LHCN-M2 (cell line): ENCODE measurements at places on chromosomes 5 and 9. TPM values are rescaled to one million over a fixed set of nuclear protein-coding genes. Genes with fewer than 3 reads are reported as not detected.

DNA sequence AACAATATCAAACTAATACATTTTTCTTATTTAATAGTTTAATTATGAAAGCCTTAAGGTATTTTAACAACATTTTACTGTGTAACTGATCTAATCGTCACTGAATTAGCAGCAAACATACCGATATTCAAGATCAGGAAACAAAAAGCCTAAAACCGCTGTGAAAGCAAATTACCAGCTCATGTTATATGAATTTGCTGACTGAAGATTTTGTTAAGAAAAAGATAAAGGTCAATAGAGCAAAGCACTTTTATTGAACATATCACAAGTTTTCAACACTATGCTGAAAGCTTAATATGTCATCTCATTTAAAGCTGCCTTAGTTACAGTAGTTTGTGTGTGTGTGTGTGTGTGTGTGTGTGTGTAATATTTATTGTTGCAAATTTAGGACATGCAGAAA lies 1634.9 kb upstream of the NUDT12 start:
- DNase-seq = no peak

Gene TAF11L10
- total RNA-seq = not detected in 2 replicates

DNA sequence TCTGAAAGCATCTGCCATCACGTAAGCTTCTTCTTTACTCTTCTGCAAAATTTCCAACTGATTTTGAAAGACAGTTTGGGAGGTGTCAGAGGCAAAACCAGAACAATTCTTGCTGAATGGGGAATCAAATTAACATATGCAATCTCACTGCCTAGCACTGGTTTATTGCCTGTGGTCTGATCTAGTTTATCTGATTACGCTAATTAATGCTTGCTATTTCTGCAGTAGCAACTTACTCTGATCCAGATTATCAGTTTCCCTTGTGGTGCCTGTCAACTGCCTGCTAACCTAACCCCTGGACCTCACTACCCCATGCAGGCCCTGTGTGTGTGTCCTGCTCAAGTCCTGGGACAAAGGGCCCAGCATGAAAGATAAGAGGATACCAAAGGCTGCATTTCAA lies 40.3 kb downstream of the CCDC125 start:
- DNase-seq = no peak

GRCh38 chr9:114312513-114312875 lies 10.4 kb upstream of the ORM1 start:
- no peak for DNase-seq

DNA sequence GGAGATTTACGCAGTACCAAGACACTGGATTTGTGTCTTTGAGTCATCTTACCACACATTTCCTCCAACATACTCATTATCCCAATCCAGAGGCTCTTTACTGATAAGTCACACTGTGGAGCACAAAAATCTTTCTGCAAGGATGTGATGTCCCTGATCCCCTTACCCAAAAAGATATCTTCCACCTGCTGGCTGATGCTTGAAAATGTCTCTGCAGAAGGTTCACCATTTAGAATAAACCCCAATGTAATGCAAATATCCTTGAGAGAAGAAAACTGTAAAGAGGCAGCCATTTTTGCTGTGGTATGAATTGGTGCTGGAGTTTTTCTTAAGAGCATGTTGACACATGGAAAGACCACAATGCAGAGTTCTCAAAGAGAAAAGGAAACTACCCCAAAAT lies 65.7 kb upstream of the RORB start:
- DNase-seq = no peak

- DNase-seq = no peak
Measured at GRCh38 chr5:176548967-176549444, at the start of gene CDHR2. TSS of gene CDHR2 (plus strand) at chr5:176549342. CDS start at chr5:176565353, 16,011 bp downstream.

DNA sequence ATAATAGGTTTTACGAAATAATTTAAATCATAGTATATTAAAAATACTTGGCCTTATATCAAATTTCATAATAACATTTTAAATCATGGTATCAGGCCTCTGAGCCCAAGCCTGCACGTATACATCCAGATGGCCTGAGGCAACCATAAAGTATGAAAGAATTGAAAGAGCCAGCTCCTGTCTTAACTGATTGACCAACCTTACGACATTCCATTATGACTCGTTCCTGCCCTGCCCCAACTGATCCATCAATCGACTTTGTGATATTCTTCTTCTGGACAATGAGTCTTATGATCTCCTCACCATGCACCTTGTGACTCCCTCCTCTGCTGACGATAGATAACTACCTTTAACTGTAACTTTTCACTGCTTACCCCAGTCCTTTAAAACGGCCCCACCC lies 545.0 kb downstream of the MTRR start:
- DNase-seq = no peak

DNA sequence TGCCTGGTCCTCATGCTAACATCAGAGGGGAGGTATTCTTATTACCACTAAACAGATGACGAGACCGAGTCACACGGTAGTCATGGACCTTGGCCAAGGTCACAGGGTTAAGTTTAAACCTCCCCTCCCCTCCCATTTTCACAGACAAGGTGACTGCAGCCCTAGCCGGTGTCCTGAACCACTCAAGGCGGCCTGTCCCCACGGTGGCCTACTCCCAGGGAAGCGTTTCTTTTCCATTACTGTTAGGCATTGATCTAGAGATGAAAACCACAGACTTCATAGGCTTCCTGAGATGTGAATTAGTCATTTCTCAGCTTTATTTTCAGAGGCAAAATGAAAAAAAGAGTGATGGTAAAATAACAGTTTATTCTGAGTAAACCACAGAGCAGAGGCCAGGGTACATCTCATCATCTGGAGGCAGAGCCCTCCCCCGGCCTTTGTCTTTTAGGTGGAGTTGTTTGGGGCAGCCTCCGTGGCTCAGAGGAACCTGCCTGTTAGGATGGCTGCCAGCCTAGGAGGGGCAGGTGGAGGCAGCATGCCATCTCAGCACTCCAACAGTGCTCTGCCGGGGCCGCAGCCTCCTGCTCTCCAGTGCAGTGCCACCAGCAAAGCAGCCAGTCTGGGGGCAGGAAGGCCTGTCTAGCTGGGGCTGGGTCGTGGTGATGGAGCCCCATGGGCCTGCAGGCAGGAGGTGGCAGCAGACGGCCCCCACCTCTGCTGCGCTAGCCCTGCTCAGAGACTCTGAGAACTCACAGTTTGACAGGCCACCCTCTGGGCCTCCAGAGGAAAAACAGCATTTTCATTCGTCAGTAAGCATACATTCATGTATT lies 71.2 kb downstream of the RAPGEF1 start:
- peak; percentile 84 for DNase-seq

DNA sequence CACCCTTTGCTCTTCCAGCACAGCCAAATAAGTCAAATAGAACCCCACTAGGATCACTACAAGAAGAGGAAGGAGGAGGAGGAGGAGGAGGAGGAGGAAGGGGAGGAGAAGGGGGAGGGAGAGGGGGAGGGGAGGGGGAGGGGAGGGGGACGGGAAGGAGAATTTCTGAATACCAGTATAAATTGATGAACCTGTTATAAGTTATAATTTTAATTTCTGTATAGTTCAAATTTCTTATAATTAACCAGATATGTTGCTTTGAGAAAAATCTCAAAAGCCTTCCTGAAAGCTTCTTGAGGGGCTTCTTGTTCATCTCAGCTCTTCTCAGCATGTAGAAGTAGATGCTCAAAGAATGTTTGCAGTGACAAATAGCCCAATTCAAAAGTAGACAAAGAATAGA lies 15.0 kb upstream of the ADRA1B start:
- DNase-seq = no peak
